ENCODE measurements at places on chromosomes 11 and 22. TPM values are rescaled to one million over a fixed set of nuclear protein-coding genes. Genes with fewer than 3 reads are reported as not detected.

DNA sequence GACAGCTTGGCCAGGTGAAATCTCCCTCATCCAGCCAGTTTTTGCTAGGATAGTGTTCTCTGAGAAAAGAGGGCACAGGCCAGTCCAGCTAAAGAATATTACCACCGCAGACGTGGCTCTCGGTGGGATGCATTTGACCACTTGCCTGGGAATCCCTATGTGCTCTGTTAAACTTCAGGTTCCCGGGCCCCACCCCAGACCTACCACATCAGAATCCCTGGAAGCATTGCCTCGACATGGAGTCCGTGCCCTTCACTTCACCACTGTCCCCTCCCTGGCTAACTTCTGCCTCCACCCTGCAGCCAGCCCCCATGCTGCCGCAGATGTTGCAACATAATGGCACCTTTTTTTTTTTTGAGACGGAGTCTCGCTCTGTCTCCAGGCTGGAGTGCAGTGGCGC lies 56.9 kb upstream of the EMID1 start:
- DNase-seq: no peak

GRCh38 chr11:67500484-67500821 lies 4.7 kb downstream of the PITPNM1 start:
- DNase-seq: no peak

DNA sequence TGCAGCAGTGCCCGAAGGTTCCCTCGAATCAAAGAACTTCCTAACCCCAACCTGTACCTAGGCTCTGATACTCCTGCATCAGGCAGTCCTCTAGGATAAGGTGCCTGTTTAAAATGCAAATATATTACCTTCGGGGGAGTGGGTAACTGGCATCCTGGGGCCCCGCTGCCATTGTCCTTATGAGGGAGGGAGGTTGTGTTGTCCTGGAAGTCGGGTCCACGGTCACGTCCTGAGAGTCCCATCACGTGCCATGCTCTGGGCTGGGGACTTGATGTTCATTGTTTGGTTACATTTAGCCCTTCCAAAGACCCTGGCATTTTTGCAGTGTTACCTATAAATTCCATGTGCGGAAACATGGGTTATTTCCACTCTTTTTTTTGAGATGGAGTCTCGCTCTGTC lies 67.6 kb downstream of the PARVB start:
- no peak for DNase-seq

GRCh38 chr11:88544656-88545280 lies 207.2 kb upstream of the CTSC start:
- DNase-seq: no peak

GRCh38 chr11:75816561-75817239 lies 1.7 kb downstream of the UVRAG start:
- no peak for DNase-seq

- no peak for DNase-seq
Observed at GRCh38 chr11:36407356-36407755, 102.7 kb downstream of the TRAF6 start.

GRCh38 chr22:41873391-41873790 lies 40.5 kb downstream of the SREBF2 start:
- no peak for DNase-seq

GRCh38 chr11:108497317-108498045 lies 703 bp downstream of the POGLUT3 start:
- DNase-seq: peak; percentile 97

DNA sequence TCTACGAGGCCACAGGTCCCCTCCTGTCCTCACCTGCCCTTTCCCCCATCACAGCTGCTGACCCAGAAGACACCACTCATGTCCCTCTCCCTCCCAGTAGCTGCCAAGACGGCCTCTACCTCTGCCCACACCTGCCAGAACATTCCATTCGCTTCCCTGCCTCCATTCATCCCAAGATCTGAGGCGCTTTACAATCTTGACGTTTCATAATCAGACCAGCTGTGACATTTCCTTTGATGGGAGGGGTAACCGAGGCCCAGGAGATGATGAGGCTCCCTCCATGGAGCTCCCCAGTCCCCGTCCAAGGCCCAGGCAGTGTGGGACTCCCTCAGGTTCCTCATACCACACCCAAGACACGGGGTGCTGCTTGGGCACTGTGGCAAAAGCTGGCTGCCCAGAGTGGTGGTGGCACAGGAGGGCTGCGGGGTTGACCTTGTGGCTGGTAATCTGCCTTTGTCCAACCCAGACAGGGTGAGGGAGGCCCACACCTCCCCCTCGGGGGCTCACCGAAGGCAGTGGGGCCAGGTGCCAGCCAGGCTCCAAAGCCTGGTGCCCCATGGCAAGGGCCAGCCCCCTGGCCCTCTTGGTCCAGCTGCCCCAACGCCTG lies 17.3 kb downstream of the PHLDA2 start:
- DNase-seq: no peak

- no peak for DNase-seq
Observed at GRCh38 chr11:34558211-34558610, 44.6 kb upstream of the ELF5 start.

- no peak for DNase-seq
Observed at GRCh38 chr11:43984519-43985385, 42.3 kb downstream of the C11orf96 start.

GRCh38 chr11:66190786-66191185 lies 77.7 kb upstream of the RAB1B start:
- no peak for DNase-seq

DNA sequence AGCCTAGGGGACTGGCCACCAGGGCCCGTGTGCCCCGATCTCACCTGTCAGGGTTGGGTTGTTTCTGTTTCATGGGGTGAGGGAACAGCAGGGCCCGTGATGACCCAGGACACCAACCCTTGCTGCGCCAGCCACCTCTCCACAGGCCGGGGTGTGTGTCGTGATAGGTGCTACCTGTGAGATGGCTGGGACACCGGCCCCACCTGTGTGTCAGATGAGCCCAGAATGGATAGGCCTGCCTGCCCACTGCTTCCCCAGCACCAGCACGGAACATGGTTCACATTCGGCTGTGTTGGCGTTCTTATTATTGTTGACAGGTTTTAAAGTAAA lies 7.1 kb downstream of the CLDN5 start:
- DNase-seq: no peak

- no peak for DNase-seq
Observed at GRCh38 chr11:14423633-14424032, 64.7 kb upstream of the RRAS2 start.

DNA sequence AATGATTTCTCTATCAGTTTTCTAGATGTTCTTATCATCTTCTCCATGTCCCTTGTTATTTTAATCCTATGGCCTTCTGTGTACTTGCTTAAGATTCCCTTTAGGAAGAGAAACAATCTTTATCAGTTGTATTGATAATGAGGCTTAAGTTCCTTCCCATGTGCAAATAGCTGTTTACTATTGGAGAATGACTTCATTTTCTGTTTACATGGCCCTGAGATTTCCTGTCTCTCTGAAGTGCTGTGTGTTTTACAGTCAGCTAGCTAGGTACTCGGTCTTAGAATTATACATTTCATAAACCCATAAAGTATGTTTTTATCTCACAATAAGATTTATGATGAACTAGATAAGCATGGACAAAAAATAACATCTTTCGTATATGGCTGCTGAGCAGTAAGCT lies 67.5 kb upstream of the CCDC179 start:
- DNase-seq: no peak

- DNase-seq: no peak
Observed at GRCh38 chr22:38861927-38862326, 10.1 kb downstream of the CBX6 start.

- DNase-seq: no peak
Observed at GRCh38 chr22:34099278-34099677, 179.0 kb upstream of the LARGE1 start.

DNA sequence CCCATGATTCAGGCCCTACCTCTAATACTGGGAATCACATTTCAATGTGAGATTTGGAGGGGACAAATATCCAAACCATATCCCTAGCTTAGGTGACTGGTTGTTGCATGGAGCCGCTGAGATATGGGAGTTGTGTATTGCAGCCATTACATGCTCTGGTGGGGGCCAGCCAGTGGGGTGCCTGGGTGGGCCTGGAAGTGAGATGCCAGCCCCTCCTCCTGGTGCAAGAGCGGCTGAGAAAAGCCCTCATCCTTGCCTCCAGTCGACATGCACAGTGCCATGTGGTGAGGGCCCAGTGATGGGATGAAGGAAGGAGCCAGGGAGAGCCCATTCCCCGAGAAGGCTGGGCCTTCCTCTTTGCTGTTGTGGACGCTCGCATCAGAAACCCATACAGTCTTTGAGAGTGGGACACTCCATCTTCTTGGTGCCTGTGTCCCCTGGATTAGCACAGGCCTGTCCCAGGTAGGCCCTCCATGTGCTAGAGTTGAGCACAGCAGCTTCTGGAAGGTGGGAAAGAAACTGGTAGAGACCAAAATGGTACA lies 1043.0 kb downstream of the TBC1D22A start:
- no peak for DNase-seq

DNA sequence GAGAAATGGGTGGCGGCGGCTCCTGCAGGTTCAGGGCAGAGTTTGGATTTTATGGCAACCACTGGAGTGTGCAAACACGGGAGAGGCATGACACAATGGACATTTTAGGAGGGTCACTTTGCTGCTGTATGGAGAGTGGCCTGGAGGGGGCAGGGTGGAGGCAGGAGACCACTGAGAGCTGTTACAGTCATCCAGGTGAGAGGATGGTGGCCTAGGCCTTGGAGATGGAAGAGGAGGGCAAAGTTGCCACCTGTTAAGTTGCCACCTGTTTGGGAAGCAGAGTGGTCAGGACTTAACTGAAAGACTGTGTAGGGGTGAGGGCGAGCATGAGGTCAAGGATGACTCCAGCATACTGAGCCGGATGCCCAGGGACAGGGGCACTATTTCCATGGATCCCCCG lies 2.3 kb upstream of the RAD9A start:
- DNase-seq: no peak

- DNase-seq: peak; percentile 94
Observed at GRCh38 chr11:65419772-65420481, 2.7 kb upstream of the NEAT1 start.

DNA sequence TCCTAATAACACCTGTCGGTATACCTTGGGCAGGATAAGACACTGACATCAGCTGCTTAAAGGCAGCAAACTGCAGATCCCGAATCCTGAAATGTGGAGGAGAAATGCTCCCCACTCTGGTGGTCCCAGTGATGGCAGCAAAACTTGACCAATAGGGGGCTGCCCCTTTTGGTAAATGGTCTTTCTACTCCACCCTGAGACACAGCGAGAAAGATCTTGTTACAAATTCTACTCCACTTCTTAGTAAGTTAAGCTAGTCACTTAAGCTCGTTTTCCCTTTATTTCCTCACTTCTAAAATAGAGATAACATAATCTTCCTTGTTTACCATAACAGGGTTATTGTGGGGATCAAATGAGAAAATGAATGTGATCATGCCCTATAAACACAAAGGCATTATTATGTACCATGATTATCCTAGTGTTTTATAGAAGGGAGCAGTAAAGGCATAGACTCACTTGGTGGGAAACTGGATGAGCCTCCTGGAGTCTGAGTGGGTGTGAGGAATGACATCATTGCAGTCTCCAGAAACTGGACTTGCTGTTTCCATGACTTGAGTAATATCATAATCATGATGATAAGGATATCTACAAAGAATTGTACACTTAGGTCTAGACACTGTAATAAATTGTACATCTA lies 50.9 kb downstream of the ENDOD1 start:
- no peak for DNase-seq

DNA sequence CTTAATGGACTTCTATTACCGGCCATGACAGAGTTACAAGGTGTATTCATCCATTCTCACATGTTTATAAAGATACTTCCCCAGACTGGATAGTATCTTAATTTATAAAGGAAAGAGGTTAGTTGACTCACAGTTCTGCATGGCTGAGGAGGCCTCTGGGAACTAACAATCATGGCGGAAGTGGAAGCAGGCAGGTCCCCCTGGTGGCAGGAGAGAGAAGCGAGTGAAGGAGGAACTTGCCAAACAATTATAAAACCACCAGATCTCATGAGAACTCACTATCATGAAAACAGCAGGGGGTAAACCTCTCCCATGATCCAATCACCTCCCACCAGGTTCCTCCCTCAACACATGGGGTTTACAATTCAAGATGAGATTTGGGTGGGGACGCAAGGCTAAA lies 170.0 kb upstream of the PDGFD start:
- peak; percentile 25 for DNase-seq

DNA sequence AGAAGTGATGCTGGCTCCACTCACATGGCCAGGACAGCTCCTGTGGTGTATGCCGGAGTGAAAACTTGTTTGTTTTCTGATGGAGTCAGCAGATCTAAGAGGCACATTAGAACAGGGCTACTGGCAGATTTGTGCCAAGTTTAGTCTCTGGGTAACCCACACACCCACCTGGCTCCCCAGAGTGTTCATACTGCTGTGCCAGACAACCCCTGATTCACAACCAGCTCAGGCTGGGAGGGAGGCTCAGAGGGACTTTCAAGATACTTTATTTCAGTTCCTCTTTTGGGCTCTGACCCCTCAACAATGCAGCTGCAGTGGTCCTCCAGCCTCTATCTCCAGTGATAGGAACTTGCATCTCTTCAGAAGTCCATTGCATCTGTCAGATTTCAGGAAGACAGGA lies 8.5 kb downstream of the NTM start:
- no peak for DNase-seq

DNA sequence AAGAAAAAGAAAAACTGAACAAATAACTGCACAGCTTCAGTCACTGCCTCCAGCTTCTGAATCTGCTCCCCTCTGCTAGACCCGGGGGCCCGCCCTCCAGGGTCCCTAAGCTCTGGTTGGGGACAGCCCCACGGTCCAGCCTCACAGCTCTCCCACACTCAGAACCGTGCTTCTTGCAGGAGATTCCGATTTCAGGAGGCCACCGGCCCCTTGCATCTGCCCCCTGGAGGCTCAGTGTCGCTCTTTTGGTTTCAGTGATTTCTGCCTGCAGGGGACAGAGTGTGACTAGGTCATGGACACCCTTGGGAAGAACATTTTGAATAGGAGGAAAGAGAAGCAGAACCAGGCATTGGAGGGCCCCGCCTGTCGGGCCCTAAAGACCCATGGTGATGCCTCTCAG lies 23.1 kb upstream of the RPS3 start:
- no peak for DNase-seq

Gene KRTAP5-7
- not detected for total RNA-seq

Gene TLCD5
- total RNA-seq: 6.3 TPM

Gene RASGRP2
- total RNA-seq: not detected

Gene PRCP
- 91.7 TPM for total RNA-seq

Gene MAML2
- total RNA-seq: 2.3 TPM

Gene GPR137
- 20.9 TPM for total RNA-seq

Gene MB
- not detected for total RNA-seq

Measured in H4 (cell line).